ENCODE measurements at places on chromosomes 12 and 14.
A peak's percentile ranks its signal among the peaks of the same experiment; 100 is the strongest.

DNA sequence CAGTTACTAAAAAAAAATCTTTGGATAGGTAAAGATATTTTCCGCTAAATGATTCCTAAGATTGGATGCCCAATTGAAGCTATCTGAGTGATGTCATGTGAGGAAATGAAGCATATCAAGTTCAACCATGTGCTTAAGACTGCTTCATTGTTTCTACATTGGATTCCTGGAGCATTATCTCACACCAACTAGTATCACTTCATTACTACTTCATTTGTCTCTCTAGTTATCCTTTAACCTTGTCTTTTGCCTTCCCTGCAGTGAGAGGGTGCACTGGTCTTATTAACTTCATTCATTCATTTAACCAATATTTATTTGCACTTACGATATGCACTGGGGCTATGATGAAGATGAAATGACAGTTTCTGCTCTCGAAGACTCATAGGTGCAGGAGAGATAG is 198.1 kb downstream of the SLC38A4 start:
- DNase-seq = peak; percentile 61

GRCh38 chr12:22856178-22856577 is 231.2 kb downstream of the ETNK1 start:
- DNase-seq = peak; percentile 45

DNA sequence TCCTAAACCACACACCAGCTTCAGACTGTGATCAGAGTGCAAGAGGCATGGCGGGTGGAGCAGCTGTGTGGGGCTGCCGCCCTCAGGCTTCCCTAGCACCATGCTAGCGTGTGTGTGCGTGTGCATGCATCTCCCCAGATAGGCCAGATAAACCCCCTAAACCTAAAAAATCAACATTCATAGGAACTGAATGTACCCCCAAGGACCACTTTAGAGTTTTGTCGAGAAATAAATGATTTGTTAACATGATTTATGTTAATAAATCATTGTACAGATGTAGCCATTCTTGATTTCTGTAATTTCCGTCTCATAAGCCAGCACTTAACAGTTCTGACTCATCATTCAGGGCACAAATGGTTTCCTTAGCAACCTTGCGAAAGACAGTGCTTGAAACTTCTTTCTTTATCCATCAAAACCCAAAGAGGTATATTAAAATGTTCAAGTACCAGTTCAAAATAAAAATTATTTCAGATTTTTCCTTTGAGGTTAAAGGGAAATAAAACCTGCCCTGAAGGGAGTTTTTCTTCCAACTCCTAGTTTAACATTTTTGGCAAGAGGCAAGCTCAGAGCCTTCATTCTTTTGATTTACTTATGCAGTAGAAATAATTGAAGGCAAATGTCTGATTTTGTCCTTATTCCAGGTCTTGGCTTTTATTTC is 206.2 kb upstream of the RGS6 start:
- peak; percentile 86 for DNase-seq

DNA sequence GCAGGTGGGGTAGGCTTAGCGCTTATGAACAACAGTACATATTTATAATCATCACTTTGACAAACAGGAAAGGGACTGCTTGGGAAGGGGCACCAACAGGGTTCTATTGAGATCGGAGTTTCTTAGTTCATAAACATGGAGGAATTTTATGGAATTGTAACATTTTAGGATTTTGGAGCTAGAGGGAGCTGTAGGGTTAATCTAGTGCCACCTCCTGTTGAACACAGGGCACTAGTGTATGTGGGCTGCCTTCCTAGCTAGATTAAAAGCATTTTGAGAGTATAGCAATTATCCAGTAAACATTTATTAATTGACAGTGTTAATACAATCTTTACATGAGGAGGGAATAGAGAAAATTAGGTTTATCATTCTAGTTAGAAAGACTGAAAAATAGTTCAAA is 23.1 kb upstream of the TBC1D30 start:
- DNase-seq = no peak

DNA sequence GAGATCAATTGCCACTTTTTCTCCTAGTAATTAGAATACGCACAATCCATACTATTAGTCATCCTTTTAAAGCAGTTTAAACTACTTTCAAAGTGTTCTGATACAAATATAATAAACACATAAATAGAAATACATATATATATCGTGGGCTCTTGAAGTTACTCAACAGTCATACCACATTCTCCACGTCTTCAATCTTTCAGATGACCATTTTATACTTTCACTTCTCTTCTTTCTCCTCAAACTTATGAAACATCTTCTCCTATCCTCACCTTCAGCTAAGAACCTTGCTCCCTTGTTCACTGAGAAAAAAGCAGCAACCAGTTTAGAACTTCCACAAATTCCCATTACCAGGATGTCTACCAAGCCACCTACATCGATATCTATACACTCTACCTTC is 19.2 kb downstream of the CEP290 start:
- DNase-seq = no peak

GRCh38 chr12:119902084-119902509 is 25.0 kb upstream of the CIT start:
- DNase-seq = peak; percentile 77

Data from IMR-90 (cell line).